H7 (cell line): ENCODE measurements at places on chromosomes 3 and 15. TPM values are rescaled to one million over a fixed set of nuclear protein-coding genes. Genes with fewer than 3 reads are reported as not detected.

Gene MCCC1
- total RNA-seq, result 20.5 and 25.2 TPM in 2 replicates

Gene ATP10A
- 1.4 and 2.0 TPM in 2 replicates for total RNA-seq

Gene PLSCR4
- total RNA-seq, result 3.3 and 4.8 TPM in 2 replicates

Gene TF
- under 0.01 TPM in 1 of 2 replicates, not detected in the other for total RNA-seq

Gene GP5
- total RNA-seq, result not detected in 2 replicates

Gene LMAN1L
- not detected in 2 replicates for total RNA-seq

Gene CPN2
- 0.21 TPM in 1 of 2 replicates, not detected in the other for total RNA-seq

Gene CIP2A
- 38.0 and 38.8 TPM in 2 replicates for total RNA-seq

Gene ERICH6
- total RNA-seq, result 0.17 TPM in 1 of 2 replicates, not detected in the other
